ENCODE measurements at places on chromosomes 2 and 18.

DNA sequence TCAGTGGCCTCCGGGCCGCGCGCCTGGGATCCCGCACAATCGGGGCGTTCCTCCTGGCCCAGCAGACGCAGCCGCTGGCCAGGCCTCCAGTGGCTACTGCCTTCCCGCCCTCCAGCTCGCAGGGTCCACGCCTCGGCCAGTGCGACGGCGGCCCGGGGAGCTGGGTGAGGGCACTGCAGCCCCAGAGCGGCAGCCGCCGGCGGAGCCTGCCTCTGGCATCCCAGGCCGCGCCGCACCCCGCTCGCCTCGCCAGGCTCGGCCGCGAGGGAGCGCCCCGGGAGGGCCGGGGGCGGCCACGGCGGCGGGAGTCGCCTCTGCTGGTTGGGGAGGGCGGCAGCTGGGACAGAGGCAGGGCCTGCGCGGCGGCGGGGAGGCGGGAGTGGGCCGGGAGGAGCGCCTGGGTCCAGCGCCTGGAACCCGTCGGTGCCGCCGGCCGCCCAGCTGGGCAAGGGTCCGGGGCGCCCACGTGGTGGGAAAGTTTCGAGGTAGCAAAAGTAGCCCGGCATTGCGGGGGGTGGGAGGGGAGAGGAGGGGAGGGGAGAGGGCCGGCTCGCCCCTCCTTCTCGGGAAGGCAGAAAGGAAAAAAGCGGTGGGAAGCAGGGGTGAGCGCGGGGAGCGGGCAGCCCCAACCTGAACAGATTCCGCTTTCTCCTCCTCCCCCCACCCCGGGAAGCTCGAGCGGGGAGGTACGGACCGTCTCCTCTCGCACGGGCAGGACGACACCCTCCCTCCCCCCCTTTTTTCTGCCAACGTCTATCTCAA is 1.5 kb upstream of the INHBB start:
- DNase-seq, result no peak

DNA sequence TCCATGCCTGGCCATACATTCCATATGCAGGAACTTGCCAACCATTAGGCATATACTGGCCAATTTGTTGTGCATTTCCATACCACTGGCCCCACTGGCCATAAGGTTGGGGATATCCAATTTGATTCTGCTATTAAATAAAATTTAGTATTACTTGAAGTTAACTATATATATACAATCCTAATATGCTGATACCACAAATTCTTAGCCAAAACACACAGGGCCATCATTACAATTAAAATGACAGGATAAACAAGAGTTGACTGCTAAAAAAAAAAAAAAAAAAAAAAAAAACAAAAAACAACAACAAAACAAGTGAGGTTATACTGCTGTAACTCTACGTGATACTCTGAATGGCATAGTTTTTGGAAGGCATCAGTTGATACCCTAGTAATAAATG is 23.5 kb upstream of the C2orf42 start:
- DNase-seq, result no peak

DNA sequence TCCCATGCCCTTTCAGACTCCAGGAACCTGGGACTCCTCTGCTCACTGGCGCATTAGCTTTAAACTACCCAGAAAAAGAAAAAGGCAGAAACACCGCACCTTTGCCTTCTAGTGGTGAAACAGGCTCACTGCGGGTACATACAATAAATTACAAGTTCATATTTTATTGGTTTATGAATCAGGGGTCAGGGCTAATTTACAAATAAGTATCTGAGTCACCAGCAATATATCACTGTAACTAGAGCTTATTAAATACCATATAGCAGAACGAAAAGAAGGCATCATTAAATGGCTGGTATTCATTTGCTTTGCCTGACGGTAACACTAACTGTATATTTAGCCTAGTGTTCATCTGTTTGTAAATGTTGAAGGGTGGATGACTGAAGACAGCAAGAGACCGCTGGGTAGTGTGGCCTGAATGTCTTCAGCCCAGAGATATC is 26.9 kb upstream of the DTNB start:
- no peak for DNase-seq

DNA sequence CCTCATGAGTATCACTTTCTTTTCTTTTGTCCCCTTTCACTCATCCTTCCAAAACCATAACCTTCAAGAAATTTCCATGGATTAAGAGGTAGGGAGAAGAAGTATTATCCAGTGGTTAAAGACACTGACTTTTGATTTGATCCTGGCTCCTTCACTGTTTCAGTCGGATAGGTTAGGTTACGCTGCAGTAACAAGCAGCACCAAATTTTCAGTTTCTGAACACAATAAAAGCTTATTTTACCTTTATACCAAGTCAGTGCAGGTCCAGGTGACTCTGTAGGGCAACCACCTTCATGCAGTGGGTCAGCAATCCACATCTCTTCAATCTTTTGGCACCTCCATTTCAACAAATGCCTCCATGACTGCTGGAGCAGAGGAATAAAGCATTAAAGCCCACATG is 15.0 kb upstream of the MARCHF4 start:
- no peak for DNase-seq

DNA sequence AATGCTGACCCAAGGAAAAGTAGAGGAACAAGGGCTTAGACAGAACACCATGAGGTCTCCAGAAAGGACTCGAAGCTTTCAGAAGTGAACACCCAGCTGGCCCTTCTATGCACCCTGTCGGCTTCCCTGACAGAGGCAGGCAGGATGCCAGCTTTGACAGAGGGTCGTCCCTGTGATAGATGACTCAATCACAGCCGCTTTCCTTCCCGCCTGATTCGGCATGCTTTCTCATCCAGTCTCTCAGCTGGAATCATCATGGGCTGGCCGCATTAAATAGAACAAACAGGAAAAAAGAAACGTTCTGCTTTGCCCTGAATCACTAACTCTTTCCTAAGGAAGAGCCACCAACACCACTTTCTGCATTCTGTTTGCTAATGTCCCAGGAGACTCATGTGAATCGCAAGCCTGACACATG is 140.3 kb upstream of the RAB12 start:
- no peak for DNase-seq

DNA sequence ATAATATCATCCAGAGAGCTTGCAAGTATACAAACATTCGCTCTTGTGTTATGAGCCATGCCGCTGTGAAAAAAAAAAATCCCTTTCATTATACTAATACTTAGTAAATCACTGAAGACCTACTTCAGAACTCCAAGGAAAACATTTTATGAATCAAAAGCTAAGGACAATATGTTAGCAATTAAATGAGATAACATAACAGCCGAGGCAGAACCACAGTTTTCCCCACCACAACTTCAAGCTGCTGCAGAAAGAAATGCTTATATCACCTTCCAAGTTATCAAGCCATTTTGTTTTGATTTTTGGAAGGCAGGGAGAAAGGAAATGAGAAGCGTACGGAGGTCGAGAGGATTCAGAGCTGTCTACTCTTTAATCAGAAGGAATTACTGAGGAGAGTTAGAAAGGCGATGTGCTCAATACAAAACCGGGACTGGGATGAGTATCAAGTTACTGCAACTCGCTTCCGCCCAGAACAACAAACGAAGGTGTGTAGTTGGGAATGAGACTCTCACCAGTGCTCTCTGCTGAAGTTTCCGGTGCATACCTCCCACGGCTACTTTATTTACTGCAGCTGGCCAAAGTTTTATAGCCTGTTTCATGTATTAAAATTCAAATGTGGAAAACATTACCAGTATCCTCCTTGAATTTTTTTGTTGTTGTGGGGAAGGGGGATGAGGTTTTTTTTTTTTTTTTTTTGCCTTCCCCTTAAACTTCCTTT is 292.2 kb upstream of the CCDC68 start:
- DNase-seq, result no peak

DNA sequence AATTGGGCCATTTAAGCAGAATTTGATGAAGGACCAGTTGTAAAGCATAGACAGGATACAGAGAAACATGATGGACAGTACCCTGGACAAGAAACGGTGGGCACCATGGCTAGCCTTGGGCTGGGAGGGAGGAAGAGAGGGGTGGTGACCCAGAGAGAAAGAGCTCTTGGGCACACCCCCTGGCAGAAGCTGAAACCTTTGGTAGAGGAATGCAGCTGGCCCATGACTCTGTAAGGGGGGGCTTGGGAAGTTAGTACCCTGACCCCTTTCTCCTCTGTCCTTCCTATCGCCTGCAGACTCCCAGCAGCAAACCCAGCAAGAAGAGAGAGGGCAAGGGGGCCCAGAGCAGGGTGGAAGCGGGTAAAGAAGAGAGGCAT is 32.6 kb downstream of the MRPL44 start:
- DNase-seq, result no peak

GRCh38 chr18:703213-703967 is 9.0 kb downstream of the ENOSF1 start:
- DNase-seq, result no peak

DNA sequence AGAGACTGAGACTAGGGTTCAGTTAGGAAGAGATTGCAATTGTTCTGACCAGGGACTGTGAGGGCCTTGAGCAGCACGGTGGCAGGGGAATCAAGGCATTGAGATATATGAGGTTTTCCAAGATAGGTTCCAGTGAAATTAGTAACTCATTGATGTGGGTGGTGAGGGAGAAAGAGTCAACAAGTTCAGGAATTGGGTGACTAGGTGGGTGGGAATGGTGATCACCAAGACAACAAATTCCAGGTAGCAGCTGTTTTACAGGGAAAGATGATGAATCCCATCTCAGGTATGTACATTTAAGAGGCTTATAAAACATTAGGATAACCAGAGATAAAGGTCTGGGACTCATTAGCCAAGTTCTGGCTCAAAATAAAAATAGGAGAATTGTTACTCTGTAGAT is 251.5 kb upstream of the MGAT5 start:
- DNase-seq, result no peak
